Posterior vena cava (tissue), 2 donors: ENCODE measurements at places on chromosomes 1 and 21. TPM values are rescaled to one million over a fixed set of nuclear protein-coding genes. Genes with fewer than 3 reads are reported as not detected.

DNA sequence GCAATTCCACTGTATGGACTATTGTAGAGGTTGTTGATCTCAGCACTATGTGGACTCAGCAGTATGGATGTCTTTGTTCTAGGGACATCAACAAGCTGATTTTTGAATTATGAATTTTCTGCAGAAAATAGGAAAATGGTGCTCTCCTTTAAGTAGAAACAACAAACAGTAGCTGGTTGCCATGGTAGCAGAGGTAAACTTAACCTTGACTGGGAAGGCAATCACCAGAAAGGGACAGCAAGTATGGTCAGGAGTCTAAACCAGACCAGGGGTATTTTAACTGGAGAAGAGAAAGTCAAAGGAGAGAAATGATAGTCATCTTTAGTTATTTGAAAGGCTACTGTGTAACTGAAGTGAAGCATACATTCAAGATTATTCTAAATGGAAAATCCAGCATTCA is 22.3 kb downstream of the WLS start:
- DNase-seq = no peak

DNA sequence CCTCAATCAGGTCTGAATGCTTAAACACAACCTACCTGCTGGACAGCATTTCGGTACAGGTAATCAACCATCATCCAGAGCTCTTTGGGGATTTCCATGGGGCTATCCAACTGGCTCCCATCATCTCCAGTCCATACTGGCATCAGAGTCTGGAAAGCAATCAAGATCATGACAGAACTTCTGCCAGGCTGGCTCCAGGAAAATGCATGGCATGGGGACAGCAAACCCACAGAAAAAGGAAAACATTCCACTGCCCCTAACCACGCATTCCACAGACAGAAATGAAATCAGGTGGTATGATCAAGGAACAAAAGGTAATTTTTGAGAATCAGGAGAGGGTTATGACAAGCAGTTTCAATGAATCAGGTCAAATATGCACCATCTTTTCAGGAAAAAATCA is 9.1 kb upstream of the MTF1 start:
- no peak for DNase-seq

DNA sequence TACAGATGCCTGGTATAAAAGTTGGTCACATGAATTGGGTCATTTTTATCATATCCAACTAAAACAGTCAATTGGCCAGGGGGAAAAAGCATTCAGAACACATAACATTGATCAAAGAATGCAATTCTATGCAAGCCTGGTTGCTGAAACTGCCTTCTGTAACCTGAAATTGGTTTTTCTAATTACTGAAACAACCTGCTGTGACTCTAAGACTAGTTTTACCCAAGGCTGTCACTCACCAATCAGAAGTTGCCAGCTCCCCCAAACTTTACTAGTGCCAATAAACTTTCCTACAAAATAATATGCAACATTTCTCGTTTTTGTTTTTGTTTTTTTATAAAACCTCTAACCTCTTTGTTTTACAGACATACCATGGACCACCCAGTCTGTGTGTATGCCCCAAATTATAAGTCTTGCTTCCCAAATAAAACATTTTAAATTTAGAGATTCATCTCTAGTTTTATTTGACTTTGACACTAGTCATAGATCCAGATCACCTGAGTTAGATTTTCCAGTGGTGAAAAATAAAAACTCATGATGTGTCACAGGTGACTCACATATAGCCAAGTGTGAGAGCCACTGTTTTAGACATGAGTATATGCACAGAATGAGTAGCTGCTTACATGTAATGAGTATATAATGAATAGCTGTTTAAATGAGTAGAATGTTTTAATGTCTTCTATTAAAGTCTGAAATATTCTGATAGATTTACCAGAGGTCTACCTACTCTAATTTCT is 64.2 kb upstream of the CR2 start:
- DNase-seq = no peak

DNA sequence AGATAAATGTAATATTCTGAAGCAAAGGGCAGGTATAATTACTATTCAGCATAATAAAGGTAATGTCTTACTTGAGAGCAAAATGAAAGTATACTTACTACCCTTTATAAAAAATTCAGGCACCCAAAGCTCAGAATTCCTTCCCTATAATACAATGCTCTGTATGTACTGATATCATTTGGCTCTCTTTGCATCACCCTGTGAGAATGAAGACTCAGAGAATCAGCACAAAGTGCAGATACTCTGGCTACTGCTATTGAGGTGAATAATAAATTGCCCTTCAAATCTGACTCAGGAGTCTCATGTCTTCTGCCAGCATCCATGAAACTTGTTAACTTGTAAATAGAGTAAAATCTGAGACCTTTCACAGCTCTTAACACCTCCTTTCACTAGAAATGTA is 108.5 kb upstream of the KCTD3 start:
- no peak for DNase-seq

DNA sequence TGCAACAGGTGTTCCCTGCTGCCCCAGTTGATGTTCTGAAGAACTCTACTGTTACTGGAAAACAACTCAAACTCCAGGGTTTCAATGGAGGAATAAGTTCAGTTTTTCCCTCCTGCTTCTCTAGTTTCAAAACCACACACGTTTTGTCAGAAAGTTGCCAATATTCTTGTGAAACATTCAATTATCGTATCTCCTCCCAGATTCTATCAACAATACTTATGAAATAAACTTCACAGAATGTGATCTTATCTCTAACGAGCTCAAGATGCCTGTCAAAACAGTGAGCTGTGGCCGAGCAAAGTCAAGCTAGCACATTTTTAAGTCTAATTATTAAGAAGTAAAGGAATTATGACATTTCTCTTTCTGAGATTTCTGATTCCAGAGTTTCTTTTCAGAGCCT is 4.7 kb downstream of the OR2B11 start:
- DNase-seq = no peak

GRCh38 chr1:104136621-104137020 is 386.9 kb downstream of the AMY1C start:
- DNase-seq = no peak

GRCh38 chr1:187870552-187870951 is 1041.8 kb downstream of the PLA2G4A start:
- DNase-seq = no peak

- peak; percentile 76 for DNase-seq
Measured at GRCh38 chr21:42833439-42833815, 45.9 kb downstream of the WDR4 start.

DNA sequence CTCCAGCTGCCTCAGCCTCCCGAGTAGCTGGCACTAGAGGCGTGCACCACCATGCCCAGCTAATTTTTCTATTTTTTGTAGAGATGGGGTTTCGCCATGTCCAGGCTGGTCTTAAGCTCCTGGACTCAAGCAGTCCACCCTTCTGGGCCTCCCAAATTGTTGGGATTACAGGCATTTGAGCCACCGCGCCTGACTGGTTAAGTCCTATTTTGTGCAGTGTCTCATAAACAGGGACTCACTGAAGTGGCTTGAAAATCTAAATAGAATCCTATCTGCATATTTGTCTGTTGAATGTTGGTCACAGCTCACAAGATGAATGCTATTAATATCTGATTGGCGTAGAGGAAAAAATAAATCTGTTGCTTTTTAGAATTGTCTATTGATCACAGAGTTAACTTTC is 5.9 kb upstream of the CHAF1B start:
- DNase-seq = no peak

- no peak for DNase-seq
Measured at GRCh38 chr1:107244709-107245500, 104.1 kb downstream of the NTNG1 start.

GRCh38 chr1:27554759-27555699 is 48.9 kb downstream of the AHDC1 start:
- no peak for DNase-seq

DNA sequence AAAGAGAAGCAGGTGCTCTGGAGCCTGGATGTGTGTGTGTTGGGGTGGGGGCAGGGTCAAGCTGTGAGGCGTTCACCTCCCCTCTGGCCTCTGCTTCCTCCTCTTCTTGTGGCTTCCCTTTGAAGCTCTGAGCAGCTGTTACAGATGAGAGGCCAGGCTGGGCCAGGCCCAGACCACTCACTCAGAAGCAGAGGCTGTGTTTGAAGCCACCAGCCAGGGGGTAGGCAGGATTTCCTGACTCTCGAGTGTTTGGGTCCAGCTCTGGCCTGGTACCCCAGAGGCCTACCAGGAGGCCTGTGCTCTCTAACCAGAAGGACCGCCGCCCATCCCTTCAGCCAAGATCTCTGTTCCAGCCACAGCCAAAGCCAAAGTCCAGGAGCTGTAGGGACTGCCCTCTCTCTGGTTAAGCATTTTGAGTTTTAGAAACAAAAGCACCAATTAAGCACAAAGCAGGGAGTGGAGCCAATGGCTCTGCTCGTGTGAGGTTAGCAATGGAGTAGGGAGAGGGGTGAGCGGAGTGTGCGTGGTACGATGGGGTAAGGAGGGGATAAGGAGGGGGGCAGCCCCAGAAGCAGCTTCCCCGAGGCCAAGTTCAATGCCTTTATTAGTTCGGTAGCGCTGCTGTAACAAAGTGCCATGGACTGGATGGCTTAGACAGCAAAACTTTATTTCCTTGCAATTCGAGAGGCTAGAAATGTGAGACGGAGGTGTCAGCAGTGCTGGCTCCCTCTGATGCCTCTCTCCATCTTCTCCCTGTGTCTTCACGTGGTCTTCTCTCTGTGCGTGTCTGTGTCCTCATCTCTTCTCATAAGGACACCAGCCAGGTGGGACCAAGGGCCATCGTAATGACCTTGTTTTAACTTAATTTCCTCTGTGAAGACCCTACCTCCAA is 20.5 kb downstream of the RCSD1 start:
- DNase-seq = no peak

GRCh38 chr1:231966983-231967382 is 340.4 kb downstream of the DISC1 start:
- DNase-seq = no peak

DNA sequence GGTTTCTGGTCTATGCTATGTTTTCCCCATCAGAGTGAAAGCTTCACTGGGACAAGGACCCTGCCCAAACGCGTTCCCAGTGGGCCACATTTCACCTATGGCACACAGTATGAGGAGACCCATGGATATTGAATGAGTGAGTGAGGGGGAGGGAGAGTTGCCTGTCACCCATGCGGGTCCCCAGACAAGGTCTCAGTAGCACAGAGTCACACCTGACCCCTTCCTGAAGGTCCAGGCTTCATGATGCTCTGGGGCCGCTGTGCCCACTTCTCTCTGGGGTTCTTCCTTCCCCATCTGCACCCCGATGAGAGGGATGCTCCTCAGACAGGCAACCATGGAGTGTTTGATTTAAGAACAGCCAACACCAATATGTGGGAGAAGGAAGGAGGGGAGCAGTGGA is 72.3 kb upstream of the CSF3R start:
- peak; percentile 58 for DNase-seq

DNA sequence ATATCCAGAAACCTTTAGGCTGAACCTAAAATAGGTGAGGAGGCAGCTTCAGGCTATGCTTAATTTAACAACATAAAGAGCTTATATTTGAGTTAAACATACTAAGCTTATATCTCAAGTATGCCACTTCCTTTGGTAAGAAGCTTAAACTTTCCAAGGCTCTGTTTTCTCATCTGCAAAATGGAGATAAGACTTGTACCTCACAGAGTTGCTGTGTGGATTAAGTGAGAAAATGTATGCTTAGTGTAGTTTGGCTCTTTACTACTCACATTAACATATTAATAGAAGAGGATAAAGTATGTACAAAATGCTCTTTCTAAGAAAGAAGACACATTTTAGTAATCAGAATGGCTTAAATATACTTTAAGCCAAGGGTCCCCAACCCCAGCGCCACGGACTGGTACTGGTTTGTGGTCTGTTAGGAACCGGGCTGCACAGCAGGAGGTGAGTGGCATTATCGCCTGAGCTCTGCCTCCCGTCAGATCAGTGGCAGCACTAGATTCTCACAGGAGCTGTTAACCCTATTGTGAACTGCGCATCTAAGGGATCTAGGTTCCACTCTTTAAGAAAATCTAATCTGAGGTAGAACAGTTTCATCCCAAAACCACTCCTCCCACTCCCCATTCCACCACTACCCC is 77.2 kb downstream of the HS2ST1 start:
- DNase-seq = no peak

DNA sequence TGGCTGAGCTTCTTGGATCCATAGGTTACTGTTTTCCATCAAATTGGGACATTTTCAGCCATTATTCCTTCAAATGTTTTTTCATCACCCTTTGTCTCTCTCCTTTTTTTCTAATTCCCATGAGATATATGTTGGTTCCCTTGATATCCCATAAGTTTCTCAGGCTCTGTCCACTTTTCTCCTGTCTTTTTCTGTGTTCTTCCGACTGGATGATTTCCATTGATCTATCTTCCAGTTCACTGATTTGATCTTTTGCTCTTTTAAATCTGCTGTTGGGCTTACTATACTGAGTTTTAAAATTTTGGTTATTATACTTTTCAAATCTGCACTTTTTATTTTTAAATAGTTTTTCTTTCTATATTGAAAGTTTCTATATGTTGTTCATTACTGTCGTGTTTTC is 18.2 kb downstream of the PRKACB start:
- DNase-seq = no peak

DNA sequence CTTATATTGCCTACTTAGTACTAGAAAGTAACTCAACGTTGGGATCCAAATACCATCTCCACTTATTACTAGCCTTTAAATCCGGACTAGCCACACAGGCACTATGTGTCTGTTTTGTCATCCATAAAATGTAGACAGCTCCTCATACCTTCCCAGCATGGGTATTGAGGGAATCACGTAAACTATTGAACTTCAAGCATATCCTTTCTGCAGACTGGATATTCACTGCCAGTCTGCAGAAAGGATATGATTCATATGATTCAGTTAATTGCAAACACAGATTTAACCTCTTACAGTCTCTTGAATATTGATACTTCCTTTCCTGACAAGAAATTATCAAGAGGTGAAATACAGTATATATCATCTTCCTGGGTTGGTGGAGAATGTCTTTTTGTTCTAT is 186.0 kb downstream of the LEPR start:
- DNase-seq = no peak

DNA sequence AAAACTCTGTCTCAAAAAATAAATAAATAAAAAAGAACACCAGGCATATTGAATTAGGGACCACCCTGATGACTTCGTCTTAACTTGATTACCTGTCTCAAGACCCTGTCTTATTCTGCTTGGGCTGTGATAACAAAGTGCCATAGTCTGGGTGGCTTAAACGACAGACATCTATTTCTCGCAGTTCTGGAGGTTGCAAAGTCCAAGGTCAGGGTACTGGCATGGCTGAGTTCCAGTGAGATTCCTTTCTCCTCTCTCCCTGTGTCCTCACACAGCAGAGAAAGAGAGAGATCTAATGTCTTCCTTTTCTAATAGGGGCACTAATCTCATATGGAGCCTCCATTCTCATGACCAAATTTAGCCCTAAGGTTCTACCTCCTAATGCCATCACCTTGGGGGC is 145.6 kb downstream of the HUNK start:
- no peak for DNase-seq

- no peak for DNase-seq
Measured at GRCh38 chr1:221675880-221676800, 65.7 kb downstream of the DUSP10 start.

Gene XCL2
- not detected for total RNA-seq

Gene TRABD2B
- 10.5 TPM for total RNA-seq

Gene FAM229A
- total RNA-seq = 4.4 TPM

Gene SLAMF9
- total RNA-seq = not detected

Gene TMEM200B
- total RNA-seq = 23.6 TPM

Gene FAM177B
- not detected for total RNA-seq

Gene AIRE
- total RNA-seq = not detected

Gene MYBPH
- not detected for total RNA-seq

Gene DIO1
- not detected for total RNA-seq

Gene PLPPR4
- total RNA-seq = 1.6 TPM

Gene DUSP23
- total RNA-seq = 36.9 TPM

Gene PRRX1
- 244 TPM for total RNA-seq
